Bladder microvascular endothelial cell (primary cell): ENCODE measurements at places on chromosomes 3 and 15. TPM values are rescaled to one million over a fixed set of nuclear protein-coding genes. Genes with fewer than 3 reads are reported as not detected.

MRAS gene
- total RNA-seq: 5.7 and 18.8 TPM in 2 replicates

DPPA4 gene
- total RNA-seq: not detected in 2 replicates

ALDH1L1 gene
- under 0.01 TPM in 1 of 2 replicates, not detected in the other for total RNA-seq

FANCD2OS gene
- total RNA-seq: not detected in 2 replicates

DLL4 gene
- total RNA-seq: 47.4 and 116 TPM in 2 replicates

NEO1 gene
- 0.49 and 6.9 TPM in 2 replicates for total RNA-seq

ABHD17C gene
- total RNA-seq: 2.4 and 7.5 TPM in 2 replicates

MME gene
- 4.6 and 13.9 TPM in 2 replicates for total RNA-seq

GOLGA8N gene
- total RNA-seq: 0.49 and 2.6 TPM in 2 replicates

HIGD1A gene
- 79.0 and 99.9 TPM in 2 replicates for total RNA-seq

TP63 gene
- total RNA-seq: under 0.01 and 0.31 TPM in 2 replicates

IP6K2 gene
- 28.7 and 62.6 TPM in 2 replicates for total RNA-seq

PRTG gene
- 1.8 and 3.9 TPM in 2 replicates for total RNA-seq
